ENCODE measurements at places on chromosomes 7 and 10.
A peak's percentile ranks its signal among the peaks of the same experiment; 100 is the strongest.

GRCh38 chr10:32323051-32323450 lies 23.9 kb downstream of the EPC1 start:
- no peak for DNase-seq

DNA sequence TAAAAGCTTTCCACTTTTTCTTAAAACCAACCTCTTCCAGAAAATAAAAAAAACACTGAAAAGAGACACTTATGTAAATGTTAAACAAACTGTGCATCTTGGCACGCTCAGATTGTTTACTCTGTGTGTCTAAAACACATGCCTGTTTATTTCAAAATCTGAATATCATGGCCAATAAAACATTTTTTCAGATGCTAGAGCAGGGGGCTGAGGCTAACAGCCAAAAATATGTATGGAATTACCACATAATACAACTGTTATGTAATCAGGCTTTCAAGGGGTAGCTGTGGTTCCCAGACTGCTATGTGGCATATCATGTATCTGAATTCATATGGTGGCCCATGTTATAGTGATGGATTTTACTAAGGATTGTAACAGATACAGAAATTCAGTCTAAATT lies 130.4 kb downstream of the HIBADH start:
- DNase-seq, result peak; percentile 98

- no peak for DNase-seq
Observed at GRCh38 chr10:25017154-25017590, 760 bp downstream of the THNSL1 start.

DNA sequence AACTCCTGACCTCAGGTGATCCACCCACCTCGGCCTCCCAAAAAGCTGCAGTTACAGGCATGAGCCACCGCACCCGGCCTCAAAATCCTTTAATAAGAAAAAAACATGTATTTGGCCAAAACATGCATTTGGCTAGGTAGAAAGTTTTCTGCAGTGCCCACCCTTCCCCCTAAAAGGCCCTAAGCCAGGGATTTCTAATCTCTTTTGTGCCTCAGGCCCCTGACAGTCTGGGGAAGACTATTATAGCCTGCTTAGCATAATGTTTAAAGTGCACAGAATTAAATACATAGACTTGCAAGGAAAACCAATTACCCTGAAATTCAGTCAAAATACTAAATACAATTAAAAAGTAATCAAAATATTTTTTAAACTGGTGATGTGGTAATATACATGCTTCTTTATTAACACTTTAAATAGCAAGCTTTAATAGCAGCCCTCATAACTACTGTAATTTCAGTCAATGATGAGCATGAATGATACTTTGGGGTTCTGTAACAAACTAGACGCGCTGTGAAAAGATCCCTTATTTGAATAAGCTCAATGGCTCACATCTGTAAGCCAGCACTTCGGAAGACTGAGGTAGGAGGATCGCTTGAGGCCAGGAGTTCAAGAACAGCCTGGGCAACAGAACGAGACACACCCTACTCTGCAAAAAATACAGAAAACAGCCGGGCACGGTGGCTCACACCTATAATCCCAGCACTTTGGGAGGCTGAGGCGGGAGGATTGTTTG lies 29.9 kb downstream of the SPDYE6 start:
- DNase-seq, result no peak

- peak; percentile 3 for DNase-seq
Observed at GRCh38 chr7:19677180-19677579, 31.7 kb downstream of the POLR1F start.

- DNase-seq, result no peak
Observed at GRCh38 chr10:9781666-9782065, 1236.0 kb upstream of the CELF2 start.

DNA sequence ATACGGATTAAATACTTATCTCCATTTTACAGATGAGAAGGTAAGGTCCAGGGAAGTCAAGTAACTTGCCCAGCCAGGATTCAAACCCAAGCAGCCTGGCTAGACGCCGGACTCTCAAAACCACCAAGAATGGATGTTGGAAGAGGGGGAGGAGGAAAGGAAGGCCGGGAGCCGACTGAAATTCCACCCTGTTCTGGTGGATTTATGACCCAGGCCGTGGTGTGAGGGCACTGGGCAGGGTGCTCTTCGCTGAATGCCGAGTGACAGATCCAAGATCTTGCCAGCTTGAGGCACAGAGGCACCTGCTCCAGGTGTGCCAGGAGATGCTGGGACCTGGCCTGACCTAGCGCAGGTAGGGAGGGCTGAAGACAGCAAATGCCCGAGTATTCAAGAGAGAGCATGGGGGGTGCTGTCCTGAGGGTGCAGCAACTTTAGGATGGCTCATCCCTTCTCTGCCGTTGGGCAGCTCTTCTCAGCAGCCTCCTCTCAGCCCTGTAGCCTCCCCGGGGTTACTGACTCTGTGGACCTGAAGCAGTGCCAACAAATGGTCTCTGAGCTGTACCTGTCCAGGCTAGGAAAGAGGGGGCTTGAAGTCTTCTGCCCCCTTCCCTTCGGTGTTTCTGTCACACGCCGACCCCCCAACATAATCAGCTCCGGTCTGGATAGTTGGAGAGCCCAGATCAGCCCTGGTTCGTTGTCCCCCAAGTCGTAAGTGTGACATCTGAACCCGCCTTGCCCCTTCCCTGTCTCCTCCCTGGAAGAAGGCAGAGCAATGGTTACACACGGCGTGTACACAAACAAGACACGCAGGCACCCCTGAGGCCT lies 713 bp downstream of the LOXL4 start:
- no peak for DNase-seq

GRCh38 chr10:5896208-5897052 lies 6.4 kb downstream of the FBH1 start:
- no peak for DNase-seq

- no peak for DNase-seq
Observed at GRCh38 chr7:66099232-66099550, 15.5 kb upstream of the CRCP start.

DNA sequence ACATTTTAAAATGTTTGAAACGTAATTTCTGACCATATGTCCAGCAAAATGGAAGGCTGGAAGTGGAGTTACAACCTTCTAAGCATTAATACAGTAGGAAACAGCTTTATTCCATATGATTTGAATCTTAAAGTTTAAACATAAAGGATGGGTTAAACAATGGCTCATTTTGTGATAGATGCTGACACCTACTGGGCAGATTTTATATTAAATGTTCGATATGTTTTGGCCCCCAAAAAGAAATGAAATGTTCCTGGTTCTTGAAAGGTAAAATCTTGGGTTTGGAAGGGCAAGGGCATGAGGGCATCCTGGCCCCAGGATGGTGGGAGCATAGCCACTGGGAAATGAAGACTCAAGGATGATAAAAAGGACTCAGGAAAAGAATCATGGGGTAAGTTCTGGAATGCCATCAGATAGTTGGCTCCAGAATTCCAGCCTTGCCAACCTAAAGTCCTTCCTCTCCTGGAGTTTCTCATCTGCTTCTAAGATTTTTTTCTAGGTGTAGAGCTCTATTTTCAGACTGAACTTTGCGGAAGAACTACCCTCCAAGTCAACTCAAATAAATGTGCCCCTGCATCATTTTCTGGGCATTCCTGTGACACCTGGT lies 34.6 kb upstream of the SLC35G1 start:
- DNase-seq, result peak; percentile 47

DNA sequence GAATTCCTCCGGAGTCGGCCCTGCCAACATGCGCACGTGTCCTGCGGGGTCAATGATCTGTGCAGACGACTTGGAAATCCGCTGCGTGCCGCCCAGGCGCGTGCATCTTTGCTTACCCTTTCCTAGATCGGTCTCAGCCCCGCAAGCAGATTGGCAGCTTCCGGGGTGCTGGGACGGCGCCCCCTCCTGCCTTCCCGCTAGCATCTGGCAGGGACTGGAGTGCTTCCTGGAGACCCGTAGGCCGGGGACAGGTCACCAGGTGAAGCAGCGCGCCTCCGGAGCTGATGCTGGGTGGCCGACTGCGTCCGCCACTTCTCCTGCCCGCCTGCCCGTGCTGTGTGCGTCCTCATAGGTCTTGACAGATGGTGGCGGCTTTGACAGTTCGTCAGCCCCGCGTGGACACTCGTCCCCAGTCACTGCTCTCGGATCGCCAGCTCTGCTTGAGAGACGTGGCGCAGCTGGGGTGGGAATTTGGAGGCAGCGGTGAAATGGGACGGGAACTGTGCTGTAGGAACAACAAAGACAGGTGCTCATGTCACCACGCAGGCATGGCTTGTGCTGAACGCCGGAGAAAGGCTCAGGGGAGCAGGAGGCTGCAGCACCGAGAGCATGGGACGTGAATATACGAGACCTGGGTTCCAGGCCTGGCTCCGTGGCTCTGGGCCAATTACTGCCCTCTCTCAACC lies 21.9 kb upstream of the KCNK18 start:
- no peak for DNase-seq

GRCh38 chr10:29804025-29804852 lies 169.5 kb upstream of the SVIL start:
- DNase-seq, result peak; percentile 26

DNA sequence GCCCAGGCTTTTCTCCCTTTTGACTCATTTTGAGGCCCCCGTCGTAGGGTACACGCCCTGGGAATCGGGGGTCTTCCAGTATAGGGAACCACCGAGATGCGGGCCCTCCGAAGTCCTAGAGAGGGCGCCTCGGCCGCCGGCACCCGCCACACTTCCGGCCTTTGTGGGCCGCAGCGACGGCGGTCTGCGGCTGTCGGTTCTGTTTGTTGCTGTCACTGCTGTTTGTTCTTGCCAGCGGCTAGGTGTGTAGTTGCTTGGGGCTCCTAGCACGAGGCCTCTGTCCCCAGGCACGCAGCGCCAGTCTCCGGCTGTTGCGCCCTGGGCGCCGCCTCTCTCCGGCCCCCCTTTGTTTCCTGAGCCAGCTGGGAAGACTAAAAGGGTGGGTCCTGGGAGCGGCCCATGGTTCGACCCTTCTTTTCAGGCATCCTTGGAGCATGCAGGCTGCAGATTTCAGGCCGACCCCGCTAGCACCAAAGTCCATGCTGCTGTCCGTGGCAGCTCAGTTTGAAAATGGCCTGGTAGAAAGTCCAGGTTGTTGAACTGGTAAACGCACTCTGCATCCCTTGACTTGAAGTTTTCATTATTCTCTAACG lies 17.8 kb upstream of the ZKSCAN1 start:
- DNase-seq, result peak; percentile 65
